Frontal cortex (tissue), 4 donors: ENCODE measurements at places on chromosomes 1 and 21.
A peak's percentile ranks its signal among the peaks of the same experiment; 100 is the strongest.

- peak; percentile 48 for DNase-seq
Observed at GRCh38 chr1:225508538-225509375, 80.9 kb upstream of the LBR start.

GRCh38 chr21:35291973-35292627, 243.0 kb upstream of the RUNX1 start:
- no peak for DNase-seq

- DNase-seq, result no peak
Observed at GRCh38 chr1:112995890-112996289, 39.9 kb upstream of the SLC16A1 start.

GRCh38 chr1:159935719-159936272, 9.6 kb downstream of the IGSF9 start:
- DNase-seq, result no peak

DNA sequence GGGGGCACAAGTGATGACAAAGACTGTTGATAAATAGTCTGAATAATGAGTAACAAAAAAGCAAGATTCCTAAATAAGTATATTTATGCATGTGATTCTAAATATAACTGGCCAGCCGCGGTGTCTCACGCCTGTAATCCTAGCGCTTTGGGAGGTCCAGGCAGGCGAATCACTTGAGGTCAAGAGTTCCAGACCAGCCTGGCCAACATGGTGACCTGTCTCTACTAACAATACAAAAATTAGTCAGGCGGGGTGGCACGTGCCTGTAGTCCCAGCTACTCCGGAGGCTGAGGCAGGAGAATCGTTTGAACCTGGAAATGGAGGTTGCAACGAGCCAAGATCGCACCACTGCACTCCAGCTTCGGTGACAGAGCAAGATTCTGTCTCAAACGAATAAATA, 161.5 kb downstream of the TOMM20 start:
- DNase-seq, result no peak

GRCh38 chr21:35303085-35303484, 254.0 kb upstream of the RUNX1 start:
- no peak for DNase-seq

- DNase-seq, result no peak
Observed at GRCh38 chr1:178739285-178740045, 14.4 kb downstream of the RALGPS2 start.

GRCh38 chr1:208369658-208370057, 125.5 kb upstream of the PLXNA2 start:
- no peak for DNase-seq

DNA sequence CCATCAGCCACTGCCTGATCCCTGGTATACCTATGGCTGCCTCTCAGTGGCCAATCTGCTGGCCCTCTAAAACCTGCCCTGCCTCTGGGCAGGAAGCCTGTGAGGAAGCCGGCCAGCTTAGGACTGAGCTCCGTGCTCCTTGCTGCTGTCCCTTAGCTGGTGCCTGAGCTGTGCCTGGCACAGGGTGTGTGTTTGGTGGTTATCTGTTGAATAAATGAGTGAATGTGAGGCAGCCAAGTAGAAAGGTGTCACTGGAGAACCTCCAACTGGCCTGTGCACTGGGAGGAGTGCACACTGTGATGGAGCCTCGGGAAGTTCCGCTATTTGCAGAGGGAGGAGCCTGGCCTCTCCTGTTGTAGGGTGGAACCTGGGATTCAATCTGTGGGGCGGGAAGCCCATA, 63.4 kb upstream of the STUM start:
- no peak for DNase-seq

DNA sequence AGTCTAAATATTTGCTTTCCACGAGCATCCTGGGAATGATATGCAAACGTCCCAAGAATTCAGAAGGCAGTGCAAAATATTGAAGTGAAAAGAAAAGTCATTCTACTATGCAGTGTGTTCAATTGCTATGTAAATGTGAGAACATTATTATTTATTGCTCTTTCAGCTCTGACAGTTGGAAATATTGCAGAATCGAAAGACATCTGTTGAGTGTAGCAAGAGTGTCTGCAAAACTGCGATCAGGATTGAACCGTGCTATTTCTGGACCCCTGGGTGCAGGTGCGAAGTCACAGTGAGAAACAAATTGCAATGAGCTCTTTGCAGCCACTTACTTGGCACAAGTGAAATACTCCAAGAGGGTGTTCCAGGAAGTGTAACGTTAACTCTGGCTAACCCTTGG, 566.4 kb downstream of the AJAP1 start:
- no peak for DNase-seq

- no peak for DNase-seq
Observed at GRCh38 chr1:109392037-109392787, 5.5 kb downstream of the SORT1 start.
